ENCODE measurements at places on chromosomes 12 and 14.
A peak's percentile ranks its signal among the peaks of the same experiment; 100 is the strongest.

DNA sequence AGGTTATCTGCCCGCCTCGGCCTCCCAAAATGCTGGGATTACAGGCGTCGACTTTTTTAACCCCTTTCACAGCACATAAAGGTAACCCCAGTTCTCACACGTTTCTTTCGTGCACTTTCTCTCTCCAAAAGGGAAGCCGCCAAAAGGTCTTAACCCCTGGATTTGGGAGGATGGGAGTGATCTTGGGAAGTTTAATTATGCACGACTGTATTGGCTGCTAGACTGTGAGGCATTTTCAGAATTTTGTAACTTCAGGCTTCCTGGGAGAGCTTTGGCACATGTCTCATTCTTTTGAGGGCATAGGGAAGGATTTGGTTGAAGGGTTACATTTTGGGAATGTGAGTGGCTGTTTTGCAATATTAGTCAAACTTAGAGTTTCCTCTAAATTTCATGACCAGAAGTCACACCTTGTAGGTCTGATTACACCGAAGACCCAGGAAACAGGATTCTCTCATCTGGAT is 1.4 kb upstream of the SMARCC2 start:
- no peak for DNase-seq

DNA sequence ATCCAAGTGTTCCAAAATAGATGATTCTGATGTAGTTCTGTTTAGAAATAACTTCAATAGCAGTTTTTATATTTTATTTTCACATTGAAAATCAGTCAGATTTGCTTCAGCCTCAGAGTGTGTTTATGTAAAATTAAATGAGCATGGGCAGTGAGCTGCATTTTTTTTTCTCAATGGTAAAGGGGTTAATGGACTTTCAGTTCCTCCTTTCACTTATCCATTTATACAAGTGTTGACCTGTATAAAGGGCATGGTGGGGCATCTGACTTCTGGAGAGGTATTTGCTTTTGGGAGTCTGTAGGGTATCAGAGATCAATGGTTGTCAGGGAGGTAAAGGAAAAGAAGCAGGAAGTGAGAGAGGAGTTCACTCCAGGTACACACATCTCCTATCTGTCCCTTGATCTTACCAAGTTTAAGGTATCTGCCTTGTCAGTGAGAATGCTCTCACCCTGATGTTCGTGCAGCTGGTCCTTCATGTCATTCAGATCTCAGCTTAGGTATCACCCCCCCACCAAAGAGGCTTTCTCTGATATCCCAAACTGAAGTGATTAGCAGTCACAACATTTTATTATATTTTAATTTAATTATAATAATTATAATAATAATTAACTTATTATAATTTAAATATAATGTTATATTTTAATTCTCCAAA is 181.6 kb upstream of the LMNTD1 start:
- DNase-seq = peak; percentile 15

DNA sequence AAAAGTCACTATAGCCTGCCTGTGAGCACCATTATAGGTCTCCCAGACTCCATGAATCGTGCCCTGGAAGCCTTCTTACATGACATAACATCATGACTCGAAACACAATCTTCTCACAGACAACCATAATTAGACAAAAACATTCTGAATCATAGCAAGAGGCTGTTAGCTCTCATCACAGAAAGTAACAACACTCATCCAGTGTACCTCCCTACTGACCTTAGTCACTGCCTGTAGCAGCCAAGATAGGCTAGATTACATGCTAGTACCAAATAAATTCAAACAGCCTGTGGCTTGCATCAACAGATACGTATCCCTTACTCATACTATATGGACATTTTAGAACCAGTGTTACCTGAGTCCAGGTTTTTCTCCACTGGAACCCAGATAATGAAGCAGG is 663.8 kb upstream of the FOXG1 start:
- DNase-seq = no peak

- DNase-seq = no peak
Observed at GRCh38 chr14:94237983-94238382, 55.1 kb downstream of the SERPINA10 start.

DNA sequence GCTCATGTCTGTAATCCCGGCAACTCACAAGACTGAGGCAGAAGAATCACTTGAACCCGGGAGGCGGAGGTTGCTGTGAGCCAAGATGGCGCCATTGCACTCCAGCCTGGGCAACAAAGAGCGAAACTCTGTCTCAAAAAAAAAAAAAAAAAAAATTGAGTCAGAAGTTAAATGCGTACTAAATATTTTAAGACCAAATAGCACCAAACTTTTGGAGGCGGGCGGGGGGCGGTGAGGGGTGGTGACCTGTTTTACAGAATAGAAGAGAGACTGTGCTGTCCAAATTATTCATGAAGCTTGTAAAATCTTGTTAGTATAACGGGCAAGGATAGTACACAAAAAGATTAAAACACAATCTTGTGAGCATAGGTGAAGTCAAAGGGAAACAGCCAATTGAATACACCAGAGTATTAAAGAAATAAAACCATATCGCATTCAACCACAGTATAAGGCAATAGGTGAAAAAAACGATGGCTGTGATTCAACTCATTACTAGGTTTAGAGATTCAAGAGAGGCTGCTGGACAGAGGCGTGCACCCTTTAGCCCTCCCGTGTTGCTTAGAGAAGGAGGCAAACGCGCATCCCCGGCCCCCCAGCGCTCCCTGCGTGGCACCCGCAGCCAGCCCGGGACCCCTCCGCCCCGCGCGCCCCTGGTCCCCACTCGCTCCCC is 571 bp downstream of the ZNF891 start:
- peak; percentile 44 for DNase-seq

GRCh38 chr14:51396222-51396815 is 156.3 kb downstream of the TMX1 start:
- no peak for DNase-seq

- DNase-seq = no peak
Observed at GRCh38 chr12:89890161-89890560, 181.5 kb upstream of the ATP2B1 start.

DNA sequence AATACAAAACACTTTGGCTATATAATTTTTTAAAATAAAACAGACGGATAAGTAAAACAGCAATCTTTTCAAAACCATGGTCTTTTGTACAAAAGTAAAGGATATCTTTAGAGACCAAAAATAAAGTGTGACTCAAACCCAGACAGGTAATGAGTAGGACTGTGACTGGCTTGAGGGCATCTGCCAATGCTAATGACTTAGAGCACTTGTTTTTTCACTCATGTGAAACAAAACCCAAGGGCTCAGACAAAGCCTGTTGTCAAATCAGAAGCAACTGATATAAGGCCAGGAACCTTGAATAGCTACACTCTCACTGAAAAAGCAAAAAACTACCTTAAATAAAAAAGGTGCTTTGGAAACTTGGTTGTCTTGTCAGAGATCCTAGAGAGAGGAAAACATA is 357.4 kb downstream of the TMEM117 start:
- DNase-seq = no peak

DNA sequence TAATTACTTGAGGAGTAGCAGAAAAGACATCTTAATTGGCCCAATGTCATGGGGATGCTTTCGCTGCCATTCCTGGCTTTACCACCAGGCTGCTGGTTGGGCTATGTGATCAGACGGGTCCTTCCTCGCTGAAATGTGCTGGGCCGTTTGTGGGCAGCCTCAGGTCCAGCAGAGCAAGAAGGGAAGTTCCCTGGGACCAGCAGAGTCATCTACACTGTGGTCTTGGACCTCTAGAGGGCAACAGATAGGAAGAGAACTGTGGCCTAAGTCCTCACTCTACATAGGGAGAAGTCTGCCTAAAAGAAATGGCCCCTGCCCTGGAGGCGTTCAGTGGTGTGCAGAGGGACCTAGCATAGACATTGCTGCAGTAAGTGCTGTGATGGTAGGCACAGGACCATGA is 10.9 kb downstream of the EVL start:
- no peak for DNase-seq

- no peak for DNase-seq
Observed at GRCh38 chr12:89731614-89732013, 23.0 kb upstream of the ATP2B1 start.

- no peak for DNase-seq
Observed at GRCh38 chr12:78898416-78898815, 33.8 kb downstream of the SYT1 start.

- no peak for DNase-seq
Observed at GRCh38 chr14:23984891-23985602, 3.7 kb upstream of the DHRS4L2 start.

GRCh38 chr12:111785651-111786050 is 18.9 kb downstream of the ALDH2 start:
- DNase-seq = no peak

DNA sequence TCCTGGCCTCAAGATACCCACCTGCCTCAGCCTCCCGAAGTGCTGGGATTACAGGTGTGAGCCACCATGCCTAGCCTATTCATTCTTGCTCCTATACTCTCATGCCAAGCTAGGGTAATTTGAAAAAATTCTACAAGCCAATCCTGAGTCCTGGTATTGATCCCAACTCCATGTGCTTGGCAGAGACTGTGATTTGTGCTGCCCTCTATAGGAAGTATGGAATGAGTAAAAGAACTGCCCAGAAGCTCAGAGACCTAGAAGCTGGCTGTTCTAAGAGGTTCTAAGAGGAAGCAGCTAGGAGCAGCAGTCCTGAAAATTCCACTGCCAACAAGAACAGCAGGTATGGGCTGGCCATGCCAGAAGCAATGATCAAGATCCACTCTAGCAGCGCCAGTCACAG is 402.5 kb downstream of the PCNX1 start:
- DNase-seq = no peak

DNA sequence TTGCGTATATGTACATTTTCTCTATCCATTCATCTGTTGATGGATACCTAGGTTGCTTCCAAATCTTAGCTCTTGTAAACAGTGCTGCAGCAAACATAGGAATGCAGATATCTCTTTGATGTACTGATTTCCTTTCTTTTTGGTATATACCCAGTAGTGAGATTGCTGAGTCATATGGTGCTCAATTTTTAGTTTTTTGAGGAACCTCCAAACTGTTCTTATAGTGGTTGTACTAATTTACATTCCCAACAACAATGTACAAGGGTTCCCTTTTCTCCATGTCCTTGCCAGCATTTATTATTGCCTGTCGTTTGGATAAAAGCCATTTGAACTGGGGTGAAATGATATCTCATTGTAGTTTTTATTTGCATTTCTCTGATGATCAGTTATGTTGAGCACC is 44.3 kb downstream of the PELI2 start:
- DNase-seq = no peak

DNA sequence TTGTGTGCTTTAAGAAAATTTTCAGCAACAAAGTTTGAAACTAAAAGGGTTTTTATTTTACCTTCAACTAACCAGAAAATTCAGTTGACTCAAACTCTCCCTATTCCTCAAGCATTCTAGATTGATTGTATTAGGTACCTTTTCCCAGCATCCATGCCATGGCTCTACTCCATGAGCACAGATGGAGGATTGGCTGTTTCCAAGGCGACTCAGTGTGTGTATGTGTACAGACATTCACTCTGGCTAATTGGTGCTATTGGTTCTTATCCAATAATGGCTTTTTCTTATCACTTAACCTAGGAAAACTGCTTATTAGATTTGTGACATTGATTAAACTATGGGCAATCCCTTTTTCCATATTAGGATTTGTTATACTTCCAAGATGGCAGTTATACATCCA is 202.6 kb downstream of the ANO6 start:
- no peak for DNase-seq

DNA sequence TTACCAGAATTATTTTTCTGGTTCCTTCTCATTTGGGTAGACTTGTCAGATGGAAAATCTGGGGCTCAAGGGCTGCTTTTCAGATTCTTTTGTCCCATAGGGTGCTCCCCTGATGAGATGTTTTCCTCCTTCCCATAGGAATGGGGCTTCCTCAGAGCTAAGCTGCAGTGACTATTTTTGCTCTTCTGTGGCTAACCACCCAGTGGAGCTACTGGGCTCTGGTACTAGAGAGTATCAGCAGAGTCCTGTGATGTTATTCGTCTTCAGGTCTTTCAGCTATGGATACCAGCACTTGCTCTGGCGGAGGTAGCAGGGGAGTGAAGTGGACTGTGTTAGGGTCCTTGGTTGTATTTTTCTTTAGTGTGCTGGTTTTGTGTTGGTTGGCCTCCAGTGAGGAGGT is 716.1 kb upstream of the LMO3 start:
- DNase-seq = no peak

- DNase-seq = no peak
Observed at GRCh38 chr12:31931796-31932715, 27.2 kb upstream of the RESF1 start.

DNA sequence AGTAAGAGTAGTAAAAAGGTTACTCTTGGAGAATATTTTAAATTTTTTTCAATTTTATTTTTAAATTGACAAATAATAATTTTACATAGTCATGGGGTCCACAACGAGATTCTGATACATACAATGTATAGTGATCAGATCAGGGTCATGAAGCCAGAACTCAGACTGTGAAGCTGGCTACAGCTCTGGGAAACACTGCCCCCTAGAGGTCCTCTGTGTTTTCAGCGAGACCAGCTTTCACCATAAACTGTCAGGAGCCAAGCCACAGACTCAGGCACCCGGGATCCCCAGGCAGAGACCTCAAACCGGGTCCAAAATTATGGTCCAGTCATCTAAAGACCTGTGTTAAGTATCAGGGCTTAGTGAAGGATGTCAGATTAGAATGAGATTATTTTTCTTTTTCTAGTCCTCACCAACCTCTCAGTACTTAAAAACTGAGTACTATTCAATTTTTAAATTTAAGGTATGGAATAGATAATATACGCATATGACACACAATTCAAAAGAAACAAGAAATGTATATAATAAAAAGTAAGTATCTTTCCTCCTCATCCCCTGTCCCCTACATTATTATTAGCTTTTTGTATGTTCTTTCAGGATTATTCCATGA is 397.1 kb downstream of the MDGA2 start:
- DNase-seq = peak; percentile 50

DNA sequence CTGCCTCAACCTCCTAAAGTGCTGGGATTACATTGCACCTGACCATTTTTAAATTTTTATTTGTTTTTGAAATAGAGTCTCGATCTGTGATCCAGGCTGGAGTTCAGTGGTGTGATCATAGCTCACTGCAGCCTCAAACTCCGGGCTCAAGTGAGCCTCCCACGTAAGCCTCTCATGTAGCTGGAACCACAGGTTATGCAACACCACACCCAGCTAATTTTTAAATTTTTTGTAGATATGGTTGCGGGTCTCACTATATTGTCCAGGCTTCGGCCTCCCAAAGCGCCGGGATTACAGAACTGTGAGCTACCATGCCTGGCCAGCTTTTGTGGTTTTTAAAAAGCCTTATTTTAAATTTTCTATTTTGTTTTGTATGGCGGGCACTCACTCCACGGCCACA is 2.2 kb upstream of the DRAM1 start:
- DNase-seq = no peak

DNA sequence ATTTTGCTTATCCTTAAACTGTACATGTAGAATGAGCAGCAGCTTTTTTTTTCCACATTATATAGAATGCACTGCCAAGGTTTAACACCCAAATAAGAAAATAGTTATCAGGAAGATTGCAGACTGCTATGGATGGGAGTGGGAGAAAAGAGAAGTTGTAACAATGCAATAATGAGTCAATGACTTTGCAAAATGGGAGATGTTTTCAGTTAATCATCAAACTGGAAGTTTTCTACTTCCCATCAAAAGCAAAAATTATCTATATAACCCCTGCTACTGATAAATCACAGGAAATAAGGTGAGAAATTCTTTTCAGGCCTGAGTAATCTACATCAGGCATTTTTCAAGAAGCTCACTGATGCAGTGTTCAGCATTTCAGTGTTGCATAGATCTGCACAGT is 309.1 kb downstream of the GXYLT1 start:
- DNase-seq = no peak

GRCh38 chr12:96398424-96399119 is 1.7 kb downstream of the CDK17 start:
- peak; percentile 29 for DNase-seq

GRCh38 chr12:52949413-52950331 is 754 bp downstream of the KRT18 start:
- DNase-seq = no peak
